ENCODE measurements at places on chromosomes 12 and 14.

- no peak for DNase-seq
These were observed 187.7 kb downstream of the GALC start for GRCh38 chr14:87805315-87805723.

- DNase-seq: no peak
These were observed 34.0 kb downstream of the FIGNL2 start for GRCh38 chr12:51814311-51815088.

DNA sequence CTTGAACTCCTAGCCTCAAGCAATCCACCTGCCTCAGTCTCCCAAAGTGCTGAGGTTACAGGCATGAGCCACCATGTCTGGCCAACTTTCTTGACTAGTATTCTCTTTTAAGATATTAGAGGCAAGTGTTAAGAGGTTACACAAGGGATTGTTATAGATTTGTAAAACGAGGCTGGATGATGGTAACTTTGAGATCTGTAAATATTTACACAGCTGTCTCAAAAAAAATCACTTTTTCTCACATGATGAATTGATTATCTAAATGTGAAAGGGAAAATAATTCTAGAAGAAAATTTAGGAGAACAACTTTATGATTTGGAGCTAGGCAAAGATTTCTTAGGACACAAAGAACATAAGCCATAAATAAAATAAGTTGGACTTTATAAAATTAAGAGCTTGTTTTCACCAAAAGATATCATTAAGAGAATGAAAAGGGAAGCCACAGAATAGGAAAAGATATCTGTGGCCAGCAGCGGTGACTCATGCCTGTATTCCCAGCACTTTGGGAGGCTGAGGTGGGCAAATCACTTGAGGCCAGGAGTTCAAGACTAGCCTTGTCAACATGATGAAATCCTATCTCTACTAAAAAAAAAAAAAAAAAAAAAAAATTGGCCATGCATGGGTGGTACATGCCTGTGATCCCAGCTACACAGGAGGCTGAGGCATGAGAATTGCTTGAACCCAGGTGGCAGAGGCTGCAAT is 77.4 kb downstream of the BBS10 start:
- no peak for DNase-seq

DNA sequence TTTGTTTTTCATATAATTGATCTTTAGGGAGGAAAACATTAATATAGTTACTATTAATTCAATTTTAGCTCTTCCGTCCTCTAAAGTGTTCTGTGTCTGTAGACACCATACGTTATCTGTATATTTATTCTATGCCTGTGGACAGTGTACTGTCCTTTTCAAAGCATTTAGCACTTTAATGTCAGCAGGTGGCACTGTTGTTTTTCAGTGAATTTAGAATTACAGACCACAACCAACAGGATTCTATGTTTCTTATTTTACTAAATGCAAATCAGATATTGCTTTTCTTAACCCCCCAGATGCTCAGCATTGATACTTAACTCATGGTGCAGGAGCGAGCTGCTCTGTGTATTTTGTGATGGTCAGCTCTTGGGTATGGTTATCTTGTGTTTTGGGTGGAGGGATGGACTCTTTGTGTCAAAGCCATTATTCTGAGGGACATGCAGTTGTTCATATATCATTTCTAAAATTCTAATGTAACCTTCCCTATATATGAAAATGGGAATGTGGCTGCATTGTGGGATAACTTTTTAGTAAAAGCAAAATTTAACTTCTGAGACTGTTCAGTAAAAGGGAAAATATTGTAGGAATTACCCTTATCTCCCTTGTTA is 65.2 kb downstream of the PAPOLA start:
- DNase-seq: no peak

- no peak for DNase-seq
These were observed 1585.3 kb upstream of the TMEM132C start for GRCh38 chr12:126681676-126682075.

- peak; percentile 45 for DNase-seq
These were observed 1519.3 kb upstream of the TMEM132C start for GRCh38 chr12:126747530-126748149.

DNA sequence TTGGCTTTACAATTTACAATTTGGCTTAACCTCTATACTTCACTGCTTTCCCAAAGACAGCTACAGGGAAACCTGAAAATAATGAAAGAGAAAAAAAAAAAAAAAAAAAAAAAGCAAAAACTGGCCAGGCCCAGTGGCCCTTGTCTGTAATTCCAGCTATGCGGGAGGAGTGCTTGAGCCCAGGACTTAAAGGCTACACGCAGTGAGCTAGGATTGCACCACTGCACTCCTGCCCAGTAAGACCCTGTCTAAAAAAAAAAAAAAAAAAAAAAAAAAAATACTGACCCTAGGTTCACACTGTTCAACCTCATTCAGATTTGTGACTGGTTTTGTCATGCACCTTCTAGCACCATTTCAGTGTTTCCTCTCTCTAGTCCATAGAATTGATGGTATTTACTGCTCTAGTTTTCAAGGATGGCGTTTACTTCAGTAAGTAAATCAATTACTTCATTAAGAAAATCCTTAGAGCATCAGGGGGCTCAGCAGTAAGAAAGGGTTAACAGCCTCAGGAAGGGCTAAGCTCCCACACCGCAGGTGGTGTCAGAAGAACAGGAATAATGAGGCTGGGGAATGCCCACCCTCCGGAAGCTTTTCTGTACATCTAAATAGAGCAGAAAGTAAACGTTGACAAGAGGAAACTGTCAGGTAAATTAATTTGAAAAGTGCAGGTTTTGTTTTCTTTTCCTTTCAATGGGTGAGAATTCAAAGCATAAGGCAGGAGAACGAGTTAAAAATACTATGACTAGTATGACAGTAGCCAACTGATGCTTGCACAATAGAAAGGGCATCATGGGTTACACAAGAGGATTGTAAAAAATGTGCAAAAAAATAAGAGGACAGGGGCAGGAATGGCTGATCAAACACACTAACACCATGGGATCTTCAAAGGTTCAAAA is 115.0 kb upstream of the MDM1 start:
- no peak for DNase-seq

DNA sequence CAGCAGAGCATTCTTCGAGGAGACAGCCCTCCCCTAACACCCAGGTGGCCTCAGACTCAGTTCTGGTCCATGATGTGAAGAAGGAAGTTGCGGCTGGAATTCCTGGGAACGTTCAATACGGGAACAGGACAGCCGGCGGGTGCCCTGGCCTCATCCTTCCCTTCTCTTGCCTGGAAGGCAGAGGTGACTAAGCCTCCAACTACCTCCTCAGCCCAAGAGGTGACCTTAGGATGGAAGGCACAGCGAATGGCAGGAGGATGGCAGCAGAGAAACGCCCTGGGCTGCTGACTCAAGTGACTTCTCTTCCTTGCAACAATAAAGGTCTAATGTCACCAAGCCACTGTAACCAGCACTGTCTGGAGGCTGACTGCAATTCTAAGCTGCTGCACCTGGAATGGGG is 36.1 kb downstream of the DHX37 start:
- no peak for DNase-seq

DNA sequence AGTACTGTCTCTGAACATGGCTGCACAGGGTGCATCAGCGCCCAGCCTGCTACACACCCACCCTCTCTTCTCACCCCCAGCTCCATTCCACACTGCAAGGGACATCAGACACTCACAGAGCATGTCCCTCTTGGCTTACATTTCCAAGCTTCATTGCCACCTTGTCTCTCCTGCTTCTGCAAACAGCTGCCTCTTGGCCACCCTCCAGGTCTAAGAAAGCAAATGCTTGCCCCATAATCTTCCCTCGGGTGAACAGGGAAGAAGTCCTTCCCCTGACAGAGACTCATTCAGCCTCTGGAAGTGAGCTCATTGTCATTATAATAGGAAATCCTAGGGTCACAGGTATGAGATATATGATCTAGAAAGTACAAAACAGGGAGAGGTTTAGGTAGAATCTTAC is 505.2 kb downstream of the RMST start:
- DNase-seq: no peak

DNA sequence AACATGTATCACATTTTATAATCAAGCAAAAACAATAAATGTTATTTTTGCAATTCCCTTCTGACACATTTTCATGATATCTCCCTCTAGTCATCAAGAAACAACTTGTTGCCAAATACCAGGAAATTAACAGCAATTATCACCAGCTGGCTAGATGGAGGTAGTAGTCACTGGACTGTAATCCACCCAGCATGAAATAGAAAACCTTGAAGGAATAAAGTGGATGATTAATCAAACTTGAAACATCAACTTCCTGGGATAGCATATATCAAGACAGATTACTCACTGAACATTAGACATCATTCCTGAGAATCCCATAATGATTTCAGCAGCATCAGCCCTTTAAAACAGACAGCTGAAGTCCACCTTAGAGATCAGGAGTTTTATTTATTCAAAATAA is 259.0 kb downstream of the CCDC59 start:
- no peak for DNase-seq

- peak; percentile 65 for DNase-seq
These were observed 375.5 kb downstream of the RAD51B start for GRCh38 chr14:68195126-68195525.

DNA sequence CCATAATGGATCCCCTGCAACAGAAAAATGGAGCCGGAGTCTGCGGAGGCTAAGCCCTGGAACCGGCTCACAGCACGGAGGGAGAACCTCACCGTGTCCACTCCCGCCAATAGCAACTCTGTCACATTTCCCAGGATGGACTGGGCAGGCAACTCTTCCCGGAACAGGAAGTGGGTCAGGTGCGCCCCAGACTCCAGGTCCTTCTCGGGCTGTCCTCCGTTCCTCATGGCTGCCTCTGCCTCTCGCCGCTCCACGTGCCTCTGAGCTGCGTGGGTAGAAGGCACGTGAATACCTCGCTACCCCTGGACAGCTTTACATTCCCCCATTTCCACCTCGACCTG is 2.2 kb downstream of the CYP27B1 start:
- no peak for DNase-seq

Measured in SHP77 (cell line).